Activated naive CD8-positive, alpha-beta T cell treated with anti-CD3 and anti-CD28 coated beads for 36 hours (primary cell): ENCODE measurements at places on chromosomes 4 and X.

GRCh38 chr4:109921384-109921808, 8.7 kb downstream of the EGF start:
- no peaks in the 10 kb centered on the region for H3K36me3 ChIP-seq
- no peak for DNase-seq
- no peak overlapping the region for H3K27ac ChIP-seq
- H3K4me3 ChIP-seq: no peak overlapping the region
- H3K27me3 ChIP-seq: no peaks in the 10 kb centered on the region

GRCh38 chr4:22458098-22458497, 57.8 kb downstream of the ADGRA3 start:
- no peak for DNase-seq
- H3K27ac ChIP-seq: no peak overlapping the region
- no peak overlapping the region for H3K4me3 ChIP-seq
- H3K27me3 ChIP-seq: no peaks in the 10 kb centered on the region

DNA sequence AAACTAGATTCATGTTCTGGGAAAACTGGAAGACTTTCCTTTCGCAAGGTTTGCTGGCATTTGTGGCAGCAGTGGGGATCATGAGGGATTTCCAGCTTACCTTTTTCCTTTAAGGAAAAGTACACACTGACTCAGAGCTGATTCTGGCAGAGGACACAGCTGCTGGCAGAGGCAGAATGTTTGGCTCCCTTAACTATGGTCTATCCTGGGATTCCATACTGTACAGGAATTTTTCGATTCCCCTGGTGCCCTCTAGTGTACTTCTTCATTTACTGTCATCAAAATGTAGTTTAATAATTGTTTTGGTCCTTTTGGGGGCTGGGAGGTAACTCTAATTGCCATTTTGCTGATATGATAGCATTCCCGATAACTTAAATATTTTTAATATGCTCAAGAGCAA, 152.7 kb downstream of the GABRG1 start:
- no peaks in the 10 kb centered on the region for H3K4me1 ChIP-seq
- no peaks in the 10 kb centered on the region for H3K36me3 ChIP-seq
- no peak overlapping the region for H3K27ac ChIP-seq
- no peak overlapping the region for H3K4me3 ChIP-seq
- no peaks in the 10 kb centered on the region for H3K27me3 ChIP-seq
- DNase-seq: no peak

DNA sequence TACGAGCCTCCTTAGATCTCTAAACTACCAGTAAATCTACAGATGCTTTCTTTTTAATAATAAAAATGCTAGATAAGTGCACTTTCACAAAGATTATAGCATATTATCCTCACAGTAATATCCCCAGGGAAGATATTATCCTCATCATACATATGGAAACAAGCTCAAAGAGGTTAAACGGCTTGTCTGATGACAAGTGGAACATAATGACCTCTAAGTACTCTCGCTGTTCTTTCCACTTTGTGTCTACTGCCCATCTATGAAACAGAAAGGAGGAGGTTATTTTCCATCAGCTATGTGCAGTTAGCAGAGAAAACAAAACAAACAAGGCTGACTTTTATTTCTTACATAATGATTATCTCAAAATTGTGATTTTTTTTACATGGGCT, 42.8 kb upstream of the PRDM8 start:
- H3K27me3 ChIP-seq: no peaks in the 10 kb centered on the region
- DNase-seq: no peak
- peaks cover 25% of the 10 kb centered on the region for H3K4me1 ChIP-seq
- no peaks in the 10 kb centered on the region for H3K36me3 ChIP-seq
- H3K4me3 ChIP-seq: peak overlapping the region; percentile 12

DNA sequence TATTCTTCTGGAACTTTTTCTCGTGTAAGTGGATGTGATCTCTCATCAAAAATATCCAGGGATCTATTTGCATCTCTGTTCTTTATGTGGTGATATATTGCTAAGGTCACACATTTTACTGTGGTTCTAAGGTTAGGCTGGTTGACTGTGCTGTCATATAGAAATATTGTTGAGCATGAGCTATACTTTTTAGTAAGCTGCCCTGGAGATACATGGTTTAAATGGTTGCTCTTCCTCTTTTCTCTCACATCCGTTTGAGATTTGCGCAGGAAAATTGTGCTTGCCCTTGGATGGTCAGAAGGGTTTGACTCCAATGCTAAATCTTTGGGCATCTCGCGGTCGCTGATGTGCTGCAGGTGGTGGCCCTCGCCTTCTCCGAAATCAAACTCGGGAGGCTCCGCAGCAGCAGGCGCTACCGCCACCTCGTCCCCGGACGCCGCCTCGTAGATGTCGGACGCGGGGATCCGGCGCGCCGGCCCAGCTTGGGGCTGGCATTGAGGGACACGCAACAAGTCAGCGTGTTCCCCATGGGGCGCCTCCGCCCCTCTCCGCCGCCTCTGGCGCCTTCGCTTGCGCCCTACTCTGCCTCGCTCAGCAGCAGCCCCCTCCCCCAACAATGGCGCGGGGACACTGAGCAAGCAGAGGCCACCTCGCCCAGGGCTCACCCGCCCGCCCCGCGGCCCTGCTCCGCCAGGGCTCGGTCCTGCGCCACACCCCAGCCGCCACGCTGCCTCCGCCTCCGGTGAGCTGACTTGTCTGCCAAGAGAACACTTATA, 154.5 kb downstream of the MSN start:
- H3K36me3 ChIP-seq: peaks cover 2% of the 10 kb centered on the region
- peak; percentile 44 for DNase-seq
- H3K27me3 ChIP-seq: no peaks in the 10 kb centered on the region
- peak overlapping the region; percentile 65 for H3K4me3 ChIP-seq
- peak overlapping the region; percentile 25 for H3K27ac ChIP-seq

GRCh38 chr4:158521484-158522088, at the start of gene RXFP1:
Gene RXFP1 (plus strand): TSS chr4:158521882. CDS start chr4:158521977, 95 bp downstream.
- H3K36me3 ChIP-seq: no peaks in the 10 kb centered on the region
- H3K4me3 ChIP-seq: no peak within 1 kb of the TSS
- peaks cover 4% of the 10 kb centered on the region for H3K27me3 ChIP-seq
- no peak within 1 kb of the TSS for H3K27ac ChIP-seq
- H3K4me1 ChIP-seq: no peaks in the 10 kb centered on the region

DNA sequence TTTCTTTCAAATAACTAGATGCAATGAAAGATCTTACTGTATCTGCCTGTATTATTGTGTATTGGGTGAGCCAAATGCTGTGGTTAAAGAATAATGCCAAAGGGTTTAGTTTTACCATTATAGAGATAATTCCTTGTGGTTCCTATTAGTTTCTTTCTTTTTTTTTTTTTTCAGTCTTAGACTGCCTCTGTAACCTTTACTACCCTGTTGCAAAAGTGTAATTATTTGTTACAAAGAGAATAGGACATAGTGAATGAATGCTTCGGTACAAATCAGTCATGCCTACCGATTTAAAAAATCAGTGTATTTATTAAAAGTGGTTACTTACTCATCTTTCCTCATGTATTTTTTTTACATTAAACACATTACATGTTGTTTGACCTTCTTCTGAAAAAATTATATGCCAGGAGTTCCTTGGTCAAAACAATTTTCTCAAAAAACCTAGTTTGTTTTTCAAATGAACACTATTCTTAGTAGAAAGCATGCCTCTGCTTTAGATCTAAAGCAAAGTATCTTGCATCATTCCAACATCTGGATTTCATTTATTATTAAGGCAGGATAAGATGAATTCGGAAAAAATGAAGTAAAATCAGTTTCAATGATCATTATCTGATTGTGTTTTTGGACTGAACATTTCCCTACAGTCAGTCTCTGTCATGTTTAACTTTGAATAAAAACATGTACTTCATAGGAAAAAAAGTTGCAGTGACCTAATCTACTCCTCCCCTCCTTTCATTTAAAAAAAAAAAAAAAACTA, 21.2 kb upstream of the SYNPO2 start:
- no peak overlapping the region for H3K27ac ChIP-seq
- H3K4me3 ChIP-seq: no peak overlapping the region
- H3K36me3 ChIP-seq: no peaks in the 10 kb centered on the region
- peaks cover 3% of the 10 kb centered on the region for H3K4me1 ChIP-seq
- H3K27me3 ChIP-seq: no peaks in the 10 kb centered on the region

GRCh38 chr4:145868637-145869409, 69.8 kb downstream of the ZNF827 start:
- peaks cover 29% of the 10 kb centered on the region for H3K36me3 ChIP-seq
- no peak overlapping the region for H3K4me3 ChIP-seq
- no peak overlapping the region for H3K27ac ChIP-seq
- no peaks in the 10 kb centered on the region for H3K27me3 ChIP-seq
- no peak for DNase-seq

DNA sequence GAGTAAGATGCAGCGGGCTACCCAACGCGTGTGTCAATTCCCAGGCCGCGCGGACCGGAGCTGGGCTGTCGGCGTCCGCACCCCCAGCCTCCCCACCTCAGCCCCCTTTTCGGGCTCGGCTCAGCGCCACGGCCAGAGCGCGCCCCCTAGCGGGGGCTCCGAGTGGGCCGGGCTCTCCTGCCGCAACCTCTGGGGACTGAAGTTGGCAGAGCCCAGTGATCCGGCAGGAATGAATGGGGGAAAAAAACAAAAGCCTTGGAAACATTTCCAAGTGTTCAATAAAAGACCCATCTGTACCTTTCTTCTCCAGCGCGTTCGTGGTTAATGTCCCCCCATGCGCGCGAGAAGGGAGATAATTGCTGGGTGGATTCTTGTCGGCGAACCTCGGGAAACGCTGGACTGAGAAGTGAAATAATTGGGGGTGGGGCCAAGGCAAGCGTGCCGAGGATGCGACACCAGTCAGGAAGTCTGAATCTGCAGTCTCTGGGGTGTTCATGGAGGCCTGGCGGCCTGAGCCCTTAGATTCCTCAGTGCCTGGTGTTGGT, 5.2 kb upstream of the ARX start:
- H3K4me3 ChIP-seq: peak overlapping the region; percentile 34
- H3K27ac ChIP-seq: no peak overlapping the region
- peaks cover 2% of the 10 kb centered on the region for H3K36me3 ChIP-seq
- no peak for DNase-seq
- peaks cover 16% of the 10 kb centered on the region for H3K4me1 ChIP-seq
- H3K27me3 ChIP-seq: peaks cover 88% of the 10 kb centered on the region

- H3K27me3 ChIP-seq: no peaks in the 10 kb centered on the region
- no peaks in the 10 kb centered on the region for H3K36me3 ChIP-seq
- no peak overlapping the region for H3K4me3 ChIP-seq
- DNase-seq: no peak
These were observed 299.1 kb downstream of the ARHGAP24 start for GRCh38 chr4:85774000-85774399.

DNA sequence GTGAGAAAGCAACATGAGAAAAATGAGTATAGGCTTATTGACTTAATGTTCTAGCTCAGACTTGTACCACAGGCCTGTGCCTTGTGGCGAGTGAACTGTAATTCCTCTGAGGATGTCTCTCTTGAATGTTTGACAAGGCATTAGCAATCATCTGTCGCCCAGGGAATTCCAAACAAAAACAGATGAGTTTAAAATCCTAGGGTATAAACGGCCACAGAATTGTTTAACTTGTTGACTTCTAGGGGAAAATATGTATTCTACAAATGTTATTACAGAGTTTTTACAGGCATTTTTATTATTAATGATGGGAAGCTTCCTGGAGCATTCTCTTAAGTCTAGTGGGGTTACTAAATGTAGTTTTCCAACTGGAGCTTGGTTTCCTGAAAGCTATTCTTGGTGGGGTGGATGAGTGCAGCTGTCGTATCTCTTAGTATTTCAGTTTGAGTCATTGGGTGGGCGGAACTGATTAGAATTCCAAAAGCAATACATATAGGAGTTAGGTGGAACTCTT, 40.6 kb downstream of the ARHGAP10 start:
- no peak for DNase-seq
- H3K27me3 ChIP-seq: no peaks in the 10 kb centered on the region
- no peak overlapping the region for H3K4me3 ChIP-seq
- no peak overlapping the region for H3K27ac ChIP-seq
- no peaks in the 10 kb centered on the region for H3K36me3 ChIP-seq

DNA sequence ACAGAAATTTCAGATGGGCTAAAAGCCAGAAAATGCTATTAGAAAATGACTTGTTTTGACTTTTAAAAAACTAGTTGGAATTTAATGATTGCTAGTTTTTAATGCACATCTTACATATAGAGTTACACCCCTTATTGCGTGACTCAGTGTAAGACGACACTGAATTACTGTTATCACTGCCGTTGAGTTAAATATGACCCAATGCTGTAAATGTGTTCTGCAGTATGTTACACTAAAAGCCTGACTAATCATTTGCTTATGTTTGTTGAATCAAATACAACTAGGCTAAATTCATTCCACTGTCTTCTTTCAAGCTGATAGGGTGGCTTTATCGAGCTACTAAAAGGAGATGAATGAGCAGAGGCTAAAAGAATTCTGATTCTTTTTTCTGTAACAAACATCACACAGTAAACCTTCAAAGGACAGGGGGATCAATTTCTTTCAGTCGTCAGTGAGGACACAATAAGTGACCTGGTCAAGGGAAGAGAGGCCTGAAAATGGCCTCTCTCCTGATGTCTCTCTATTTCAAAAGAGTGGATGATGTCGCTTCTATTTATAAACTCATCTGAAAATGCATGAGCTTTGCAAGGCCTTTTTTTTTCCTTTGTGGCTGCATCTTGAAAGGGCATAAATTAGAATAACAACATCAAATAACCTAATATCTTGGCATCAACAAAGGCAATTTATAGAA, 142.2 kb upstream of the KCNIP4 start:
- DNase-seq: no peak
- no peaks in the 10 kb centered on the region for H3K27me3 ChIP-seq
- no peak overlapping the region for H3K27ac ChIP-seq
- H3K36me3 ChIP-seq: no peaks in the 10 kb centered on the region
- no peak overlapping the region for H3K4me3 ChIP-seq
- no peaks in the 10 kb centered on the region for H3K4me1 ChIP-seq

- peaks cover 7% of the 10 kb centered on the region for H3K27me3 ChIP-seq
- no peaks in the 10 kb centered on the region for H3K4me1 ChIP-seq
- no peaks in the 10 kb centered on the region for H3K36me3 ChIP-seq
- no peak for DNase-seq
- H3K4me3 ChIP-seq: no peak overlapping the region
- H3K27ac ChIP-seq: no peak overlapping the region
These were observed 137.7 kb upstream of the RAPGEF2 start for GRCh38 chr4:158965226-158965625.

GRCh38 chr4:56730097-56730496, 49.0 kb upstream of the HOPX start:
- no peak overlapping the region for H3K27ac ChIP-seq
- no peak for DNase-seq
- H3K4me1 ChIP-seq: no peaks in the 10 kb centered on the region
- H3K27me3 ChIP-seq: no peaks in the 10 kb centered on the region
- H3K36me3 ChIP-seq: no peaks in the 10 kb centered on the region

DNA sequence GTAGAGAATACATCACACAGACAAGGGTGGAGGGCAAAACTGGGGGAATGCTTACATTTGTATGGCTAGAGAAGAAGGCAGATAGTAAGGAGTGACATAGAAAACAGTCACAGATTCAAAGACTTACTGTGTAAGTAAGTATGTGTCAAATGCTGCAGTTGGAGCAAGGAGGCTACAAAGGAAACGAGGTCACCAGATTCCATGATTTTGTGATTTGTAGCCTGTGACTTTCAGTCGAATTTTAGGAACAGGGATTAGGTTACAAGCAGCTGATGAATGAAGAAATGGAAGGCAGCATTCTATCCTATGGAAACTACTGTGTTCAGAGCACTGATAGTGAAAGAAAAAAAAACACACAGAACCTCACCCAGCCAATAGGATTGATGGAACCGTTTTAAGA, 407.9 kb downstream of the IL15 start:
- H3K27me3 ChIP-seq: no peaks in the 10 kb centered on the region
- H3K36me3 ChIP-seq: peaks cover 27% of the 10 kb centered on the region
- no peak overlapping the region for H3K4me3 ChIP-seq
- H3K27ac ChIP-seq: no peak overlapping the region
- no peak for DNase-seq
- peaks cover 6% of the 10 kb centered on the region for H3K4me1 ChIP-seq
